NCI-H1417 (cell line): ENCODE measurements at places on chromosomes 4 and X.

DNA sequence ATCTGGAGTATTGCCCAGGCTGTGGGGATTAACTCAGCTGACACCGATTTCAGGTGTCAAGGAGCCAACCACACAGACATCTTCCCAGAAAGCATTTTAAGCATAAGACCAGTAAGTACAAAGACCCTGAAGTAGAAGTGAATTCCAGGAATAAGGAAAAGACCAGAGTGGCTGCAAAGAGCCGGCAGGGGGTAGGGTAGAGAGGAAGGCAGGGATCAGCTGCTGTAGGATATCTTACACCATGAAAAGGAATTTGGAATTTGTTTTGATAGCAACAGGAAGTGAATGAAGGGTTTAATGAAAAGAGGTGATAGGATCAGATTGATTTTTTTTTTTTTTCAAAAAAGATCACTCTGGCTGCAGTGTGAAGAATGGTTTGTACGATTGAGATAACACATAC is 113.6 kb upstream of the PPARGC1A start:
- DNase-seq: no peak

DNA sequence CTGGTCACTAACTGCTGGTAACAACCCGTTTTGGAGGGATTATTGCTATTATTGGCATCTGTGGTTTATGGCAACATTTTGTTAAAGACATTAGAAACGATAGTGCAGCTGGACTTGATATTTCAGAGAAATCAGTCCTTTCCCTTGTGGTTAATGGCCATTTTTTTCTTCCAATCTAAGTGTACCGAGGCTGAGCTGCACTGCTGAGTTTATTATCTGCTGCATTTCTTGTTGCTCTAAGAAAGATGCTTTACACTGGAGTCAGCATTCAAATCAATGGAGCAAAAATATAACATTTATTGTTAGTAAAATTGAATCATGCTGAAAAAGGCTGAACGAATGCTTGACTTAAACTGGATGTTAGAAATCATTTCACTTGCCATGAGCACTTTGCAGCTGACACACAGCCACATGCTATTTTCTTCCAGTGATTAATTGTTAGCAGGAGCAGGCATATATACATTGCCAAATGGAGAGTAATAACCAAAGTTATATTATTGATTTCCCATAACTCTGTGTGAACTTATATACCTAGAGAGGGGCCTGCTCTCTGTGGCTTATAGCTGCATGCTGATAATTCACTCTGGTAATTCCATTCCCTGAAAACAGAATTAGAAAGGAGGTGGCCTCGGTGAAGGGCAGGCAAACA is 66.5 kb upstream of the TTC29 start:
- DNase-seq: peak; percentile 47

- DNase-seq: no peak
These were observed 29.8 kb upstream of the ESX1 start for GRCh38 chrX:104284507-104284906.

DNA sequence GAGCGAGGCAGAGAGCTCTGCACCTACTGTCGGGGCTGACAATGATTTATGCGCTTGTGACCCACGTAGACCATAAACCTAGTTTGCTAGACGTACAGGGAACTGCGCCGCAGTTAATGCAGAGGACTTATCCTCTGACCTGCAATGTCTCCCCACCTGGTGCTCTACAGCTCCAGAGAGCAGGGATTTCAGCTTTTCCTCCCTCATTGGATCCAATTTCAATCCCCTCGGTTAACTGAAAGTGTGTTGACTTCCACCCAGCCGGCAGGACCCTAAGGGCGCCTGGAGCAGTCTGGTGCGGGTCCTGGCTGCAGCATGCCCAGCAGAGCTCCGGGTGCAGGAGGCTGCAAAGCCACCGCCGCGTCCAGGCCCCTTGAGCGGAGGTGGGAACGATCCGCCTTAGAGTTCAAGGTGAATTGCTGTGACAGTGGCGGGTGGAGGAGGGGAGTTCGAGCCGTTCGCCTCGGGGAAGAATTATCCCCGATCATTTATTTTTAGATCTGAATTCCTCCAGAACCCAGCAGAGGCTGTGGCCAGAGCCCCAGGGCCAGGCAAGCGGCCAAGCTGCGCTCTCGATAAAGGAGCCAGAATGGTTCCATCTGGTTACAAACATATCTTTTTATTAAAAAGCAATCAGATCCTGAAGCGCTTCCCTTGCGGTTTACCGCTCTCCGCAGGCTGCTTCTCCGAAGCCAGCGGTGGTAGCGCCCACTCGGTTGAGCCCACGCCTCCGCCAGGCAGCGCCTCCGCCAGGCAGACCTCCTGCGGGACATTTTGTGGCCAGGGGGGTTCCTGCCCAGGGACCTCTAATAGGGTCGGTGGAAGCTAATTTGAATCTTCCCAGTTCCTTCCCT is 66.0 kb downstream of the FBXO8 start:
- no peak for DNase-seq

DNA sequence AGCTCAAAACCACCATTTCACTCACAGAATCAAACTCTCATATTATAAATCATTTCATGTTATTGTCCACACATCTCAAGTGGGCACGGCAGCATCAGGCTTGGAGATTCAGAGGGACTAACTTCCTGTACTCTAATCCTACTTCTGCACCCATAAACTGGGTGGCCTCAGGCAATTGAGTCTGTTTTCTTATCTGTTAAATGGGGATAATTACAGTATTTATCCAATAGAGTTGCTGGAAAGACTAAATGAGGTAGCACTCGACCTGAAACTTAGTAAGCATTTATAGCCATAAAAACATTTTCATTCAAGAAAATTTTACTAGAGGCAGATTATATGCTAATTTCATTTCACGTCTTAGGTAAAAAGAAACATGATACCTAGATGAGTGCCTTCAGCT is 13.0 kb downstream of the TBC1D1 start:
- DNase-seq: peak; percentile 8

GRCh38 chr4:91243132-91243531 is 1060.6 kb upstream of the GRID2 start:
- no peak for DNase-seq

- peak; percentile 19 for DNase-seq
These were observed 6.2 kb upstream of the PUDP start for GRCh38 chrX:7154041-7154597.

DNA sequence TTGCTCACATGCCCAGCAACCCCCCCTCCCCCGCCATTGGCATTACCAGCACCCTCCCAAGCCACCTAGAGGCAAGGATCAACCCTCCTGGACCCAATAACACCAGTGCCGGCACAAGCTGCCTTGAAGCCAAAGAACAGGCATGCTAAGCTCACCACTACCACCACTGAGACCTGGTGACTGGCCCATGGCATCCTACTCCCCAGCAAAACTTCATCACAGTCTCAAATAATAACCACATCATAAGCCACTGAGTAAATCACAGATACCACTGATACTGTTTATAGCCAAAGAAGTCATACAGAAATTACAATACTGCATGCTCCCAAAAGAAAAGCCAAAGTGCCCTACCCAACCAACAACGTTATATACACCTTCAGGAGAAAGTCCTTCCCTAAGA is 73.6 kb upstream of the RPL34 start:
- no peak for DNase-seq

GRCh38 chr4:2768124-2768523 is 12.0 kb upstream of the TNIP2 start:
- no peak for DNase-seq

GRCh38 chrX:50723006-50723405 is 91.0 kb downstream of the SHROOM4 start:
- DNase-seq: no peak

GRCh38 chrX:154429711-154430110 is 1.2 kb downstream of the ATP6AP1 start:
- DNase-seq: no peak

DNA sequence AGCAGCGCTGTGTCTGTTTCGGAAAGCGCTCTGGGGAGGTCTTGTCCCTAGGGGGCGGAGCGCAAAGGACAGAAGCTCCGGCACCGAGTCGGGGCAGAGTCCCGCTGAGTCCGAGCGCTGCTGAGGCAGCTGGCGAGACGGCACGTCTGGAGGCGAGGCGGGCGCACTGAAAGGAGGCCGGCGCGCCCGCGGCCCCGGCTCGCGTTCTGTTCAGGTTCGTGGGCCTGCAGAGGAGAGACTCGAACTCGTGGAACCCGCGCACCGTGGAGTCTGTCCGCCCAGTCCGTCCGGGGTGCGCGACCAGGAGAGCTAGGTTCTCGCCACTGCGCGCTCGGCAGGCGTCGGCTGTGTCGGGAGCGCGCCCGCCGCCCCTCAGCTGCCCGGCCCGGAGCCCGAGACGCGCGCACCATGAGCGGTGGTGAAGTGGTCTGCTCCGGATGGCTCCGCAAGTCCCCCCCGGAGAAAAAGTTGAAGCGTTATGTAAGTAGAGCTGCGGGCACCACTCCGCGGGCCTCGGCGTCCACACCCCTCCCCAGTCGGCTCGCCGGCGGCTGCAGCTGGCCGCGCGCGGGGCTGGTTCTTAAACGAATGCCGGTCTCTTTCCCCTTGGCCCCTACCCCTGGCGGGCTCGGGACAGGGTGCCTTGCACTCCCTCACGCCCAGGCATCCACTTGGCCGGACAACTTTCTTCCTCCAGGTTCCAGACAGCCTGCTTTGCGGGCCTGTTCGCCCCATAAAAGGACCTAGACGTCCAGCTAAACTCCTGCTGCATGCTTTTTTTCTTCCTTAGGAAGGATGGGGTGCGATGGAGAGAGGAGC is at the start of gene GAB1:
Gene GAB1, plus strand, starts transcription at position 96 of the 819 bp plus-strand sequence. Its CDS starts 313 bp downstream, at position 409.
- peak; percentile 86 for DNase-seq

- DNase-seq: peak; percentile 12
These were observed 9.9 kb downstream of the PRMT9 start for GRCh38 chr4:147674073-147674472.

- no peak for DNase-seq
These were observed 12.5 kb upstream of the NAF1 start for GRCh38 chr4:163179207-163179606.

DNA sequence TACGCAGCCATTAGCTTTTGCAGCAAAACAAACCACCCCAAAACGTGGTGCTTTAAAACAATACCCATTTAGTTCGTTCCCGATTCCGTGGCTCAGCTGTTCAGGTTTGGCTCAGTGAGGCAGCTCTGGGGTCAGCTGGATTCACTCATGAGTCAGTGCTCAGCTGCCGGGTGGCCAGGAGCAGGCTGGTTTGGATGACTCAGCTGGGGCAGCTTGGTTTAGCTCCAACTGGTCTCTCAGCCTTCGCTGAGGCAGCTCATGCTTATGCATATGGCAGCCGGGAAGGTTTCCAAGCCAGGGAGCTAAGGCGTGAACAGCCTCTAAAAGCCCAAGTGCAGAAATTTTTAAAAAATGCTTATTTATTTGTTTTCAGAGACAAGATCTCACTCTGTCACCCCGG is 13.3 kb upstream of the CD99 start:
- no peak for DNase-seq

DNA sequence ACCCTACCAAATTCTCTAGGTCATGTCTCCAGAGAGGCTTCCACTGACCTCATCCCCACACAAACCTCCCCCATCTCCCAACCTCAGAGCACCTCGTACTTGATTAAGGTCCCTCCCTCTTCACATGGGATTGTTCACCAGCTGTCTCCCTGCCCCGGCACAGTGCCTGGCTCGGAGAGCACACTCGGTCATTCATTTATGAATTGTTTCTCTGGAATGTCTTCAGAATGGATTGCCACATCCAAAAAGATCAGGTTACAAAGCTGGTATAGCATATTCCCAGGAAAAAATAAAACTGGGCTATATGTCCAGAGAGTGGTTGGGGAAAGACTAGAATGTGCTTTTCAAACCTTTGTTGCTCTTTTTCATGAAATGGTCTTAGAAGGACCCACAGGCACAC is 21.6 kb downstream of the JAKMIP1 start:
- no peak for DNase-seq
